EH (cell line): ENCODE measurements at places on chromosomes 1 and 21.

GRCh38 chr1:199054694-199055093 is 415.9 kb downstream of the PTPRC start:
- DNase-seq = no peak

- no peak for DNase-seq
These were observed 24.9 kb upstream of the CYYR1 start for GRCh38 chr21:26597981-26598380.

DNA sequence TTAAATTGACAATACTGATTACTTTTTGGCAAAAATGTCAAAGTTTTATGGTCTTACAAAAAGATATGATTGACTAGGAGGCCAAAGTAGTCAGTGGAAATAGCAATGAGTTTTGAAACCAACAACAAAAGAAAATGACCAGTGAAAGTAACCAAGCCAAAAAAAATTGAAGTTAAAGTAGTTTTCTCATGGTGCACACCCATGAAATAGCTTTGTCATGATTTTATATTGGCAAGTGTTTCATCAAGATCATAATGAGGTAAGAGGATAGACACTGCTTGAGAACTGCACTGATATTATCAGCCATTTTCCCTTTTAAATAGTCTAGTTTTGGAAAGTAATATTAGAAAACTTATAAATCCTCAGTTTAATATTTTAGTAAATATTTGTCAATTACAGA is 206.2 kb upstream of the ADAMTS5 start:
- peak; percentile 22 for DNase-seq

- no peak for DNase-seq
These were observed 36.7 kb upstream of the TLR5 start for GRCh38 chr1:223179786-223180185.

GRCh38 chr1:70948396-70949017 is 99.1 kb downstream of the PTGER3 start:
- no peak for DNase-seq

GRCh38 chr1:185208626-185209180 is 51.7 kb downstream of the SWT1 start:
- DNase-seq = peak; percentile 0

DNA sequence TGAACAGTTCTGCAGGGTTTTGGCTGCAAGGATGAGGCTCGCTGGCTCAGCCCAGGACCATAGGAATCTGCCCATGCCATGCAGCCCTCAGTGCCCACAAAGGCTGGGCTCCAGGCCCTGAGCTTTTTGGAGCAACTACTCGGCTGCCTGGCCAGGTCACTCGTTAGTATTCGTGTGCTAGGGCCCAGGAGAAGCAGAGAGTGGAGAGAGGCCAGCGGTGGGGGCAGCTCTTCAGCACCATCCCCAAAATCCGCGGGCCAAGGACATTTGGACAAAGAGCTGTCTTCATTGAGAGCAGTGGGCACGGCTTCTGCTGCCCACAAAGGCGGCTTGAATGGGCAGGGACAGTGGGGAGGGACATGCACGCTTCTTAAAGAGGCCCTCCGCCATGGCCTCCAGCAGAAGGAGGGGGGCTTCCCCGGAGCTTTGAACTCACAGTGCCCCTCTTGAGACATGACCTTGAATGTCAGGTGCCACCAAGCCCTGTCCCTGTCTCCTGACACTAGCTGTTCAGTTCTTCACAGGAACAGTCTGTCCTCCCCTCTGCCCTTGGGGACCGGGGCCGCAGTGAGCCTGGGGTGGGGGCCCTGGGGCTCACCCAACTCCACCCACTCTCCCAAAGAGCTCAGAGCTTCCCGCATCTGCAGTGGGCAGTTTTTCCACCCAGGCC is 106.1 kb upstream of the ARHGEF16 start:
- no peak for DNase-seq

DNA sequence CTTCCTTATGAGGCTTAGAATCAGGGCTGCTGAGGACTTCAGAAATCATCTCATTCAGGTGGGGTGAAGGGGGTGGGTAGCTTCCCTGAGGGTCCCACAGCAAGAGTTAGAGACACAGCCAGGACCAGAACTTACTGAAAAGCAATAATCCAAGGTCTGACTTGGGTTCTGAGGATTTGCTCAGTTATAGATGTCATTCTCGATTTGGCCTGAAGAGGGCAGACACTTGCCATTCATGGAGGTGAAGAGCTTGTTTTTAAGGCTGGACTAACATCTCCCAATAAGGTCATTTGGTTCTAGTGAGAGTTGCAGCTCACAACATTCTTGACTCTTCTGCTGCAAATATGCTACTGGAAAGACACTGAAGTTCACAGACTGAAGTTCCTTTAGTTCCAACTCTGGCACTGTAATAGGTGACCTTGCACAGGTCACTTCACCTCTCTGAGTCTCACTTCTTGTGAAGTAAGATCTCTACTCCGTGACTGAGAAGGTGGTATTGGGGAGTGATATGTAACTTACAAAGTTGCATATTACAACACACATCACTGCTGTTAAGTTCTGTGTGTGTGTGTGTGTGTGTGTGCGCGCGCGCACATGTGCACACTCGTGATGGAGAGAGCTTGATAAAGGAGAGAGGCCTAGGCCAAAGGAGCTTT is 69.8 kb upstream of the DIRAS3 start:
- peak; percentile 84 for DNase-seq

- DNase-seq = no peak
These were observed 1.1 kb upstream of the CSF1 start for GRCh38 chr1:109909561-109909960.

- DNase-seq = peak; percentile 63
These were observed 187.7 kb upstream of the USP24 start for GRCh38 chr1:55402671-55403464.

GRCh38 chr1:168913711-168914463 is 184.9 kb upstream of the DPT start:
- DNase-seq = no peak

GRCh38 chr21:43273016-43273707 is 104.4 kb downstream of the CRYAA start:
- no peak for DNase-seq

DNA sequence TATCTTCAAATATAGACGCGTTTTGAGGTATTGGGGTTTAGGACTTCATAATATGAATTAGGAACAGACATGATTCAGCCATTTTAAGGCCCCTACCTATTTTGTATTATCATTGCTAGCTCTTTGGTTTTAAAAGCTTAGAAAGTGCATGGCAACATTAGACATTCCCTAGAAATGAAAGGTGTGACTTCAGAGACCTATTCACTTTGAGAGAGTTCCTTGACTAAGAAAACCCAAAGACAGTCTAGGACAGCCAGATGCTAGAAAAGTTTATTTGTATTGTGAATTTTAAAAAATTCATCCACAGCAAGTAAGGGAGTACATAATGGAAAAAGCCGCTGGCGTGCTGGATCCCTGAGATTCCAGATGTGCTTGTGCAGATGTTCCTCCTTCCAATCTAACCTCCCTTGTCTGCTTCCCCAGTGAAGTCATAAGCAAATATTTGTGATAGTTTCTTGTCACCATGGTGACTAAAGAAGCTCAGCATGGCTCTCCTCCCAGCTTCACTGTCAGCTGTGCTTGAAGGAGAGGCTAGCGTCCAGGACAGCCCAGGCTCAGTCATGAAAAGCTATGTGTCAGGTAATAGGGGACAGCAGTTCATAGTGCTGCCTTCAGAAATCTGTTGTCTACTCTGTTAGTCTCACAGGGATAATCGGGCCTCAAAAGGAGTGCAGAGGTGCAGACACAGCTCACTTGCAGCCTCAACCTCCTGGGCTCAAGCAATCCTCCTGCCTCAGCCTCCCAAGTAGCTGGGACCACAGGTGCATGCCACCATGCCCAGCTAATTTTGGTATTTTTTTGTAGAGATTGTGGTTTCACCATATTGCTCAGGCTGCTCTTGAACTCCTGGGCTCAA is 34.8 kb downstream of the KPNA6 start:
- DNase-seq = peak; percentile 85

DNA sequence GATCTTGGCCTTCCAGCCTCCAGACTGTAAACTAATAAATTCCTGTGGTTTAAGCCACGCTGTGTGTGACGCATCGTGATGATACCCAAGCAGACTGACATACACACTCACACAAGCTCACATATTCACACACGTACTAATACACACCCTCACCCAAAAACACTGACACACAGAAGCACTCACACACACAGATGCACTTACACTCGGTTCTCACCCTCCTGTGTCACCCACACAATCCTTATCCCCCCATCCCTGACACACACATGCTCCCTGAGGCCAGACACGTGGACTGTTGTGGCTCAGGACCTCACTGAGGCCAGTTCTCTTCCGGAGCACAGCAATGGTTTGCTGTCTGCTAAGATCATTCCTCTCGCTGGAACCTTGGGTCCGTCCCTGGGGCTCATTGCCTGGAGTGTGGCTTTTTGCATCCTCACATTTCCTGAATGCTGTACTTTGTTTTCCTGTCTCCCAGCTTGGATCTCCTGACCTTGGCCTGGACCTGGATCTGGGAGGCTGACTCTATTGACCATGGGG is 76.9 kb upstream of the LYST start:
- DNase-seq = peak; percentile 98

GRCh38 chr1:192010406-192010805 is 147.9 kb upstream of the RGS18 start:
- DNase-seq = no peak

GRCh38 chr1:15958793-15959192 is 17.1 kb downstream of the ZBTB17 start:
- DNase-seq = peak; percentile 42

DNA sequence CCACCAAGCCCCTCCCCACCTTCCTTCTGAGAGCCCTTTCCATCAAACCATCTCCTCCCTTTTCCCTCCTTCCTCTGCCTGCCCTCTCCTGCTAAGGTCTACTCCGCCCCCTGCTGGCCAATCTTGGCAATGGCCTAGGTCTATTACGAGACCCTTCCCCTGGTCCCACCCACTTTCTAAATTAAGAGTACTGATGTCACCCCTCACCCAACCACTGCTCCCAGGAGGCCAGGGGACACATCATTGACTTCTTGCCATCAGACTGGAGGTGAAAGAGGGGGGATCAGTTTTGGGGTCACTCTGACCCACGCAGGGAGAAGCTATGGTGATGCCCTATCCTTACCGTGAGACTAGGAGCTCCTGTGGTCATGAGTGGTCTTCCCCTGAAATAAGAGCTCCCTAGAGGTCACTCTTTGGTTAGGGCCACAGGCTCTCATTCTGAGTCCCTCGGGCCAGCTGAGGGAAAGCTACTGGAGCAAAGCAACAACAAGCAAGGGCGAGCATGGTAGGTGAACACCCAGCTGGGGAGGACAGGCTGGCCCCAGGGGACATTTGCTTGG is 34.6 kb upstream of the S100A7 start:
- DNase-seq = peak; percentile 64

DNA sequence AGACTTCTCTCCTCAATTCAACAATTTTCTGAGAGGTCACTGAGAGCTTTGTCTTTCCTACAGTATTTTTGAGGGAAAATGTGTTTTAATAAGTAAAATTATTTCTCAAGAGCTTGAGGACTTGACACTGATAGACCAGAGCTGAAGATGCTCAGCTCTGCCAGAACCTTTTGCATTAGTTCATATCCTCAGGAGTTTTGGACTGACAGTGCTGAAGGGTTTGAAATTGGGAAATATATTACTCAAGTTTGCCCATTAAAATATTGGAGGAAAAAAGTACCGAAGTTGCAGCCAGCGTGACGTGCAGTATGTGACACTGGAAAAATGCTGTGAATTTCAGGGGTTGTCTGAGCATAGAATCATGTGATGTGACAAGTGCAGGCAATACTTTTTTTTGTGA is 346.6 kb upstream of the DPYD start:
- DNase-seq = no peak

GRCh38 chr1:229251185-229251584 is 19.7 kb upstream of the RAB4A start:
- no peak for DNase-seq

DNA sequence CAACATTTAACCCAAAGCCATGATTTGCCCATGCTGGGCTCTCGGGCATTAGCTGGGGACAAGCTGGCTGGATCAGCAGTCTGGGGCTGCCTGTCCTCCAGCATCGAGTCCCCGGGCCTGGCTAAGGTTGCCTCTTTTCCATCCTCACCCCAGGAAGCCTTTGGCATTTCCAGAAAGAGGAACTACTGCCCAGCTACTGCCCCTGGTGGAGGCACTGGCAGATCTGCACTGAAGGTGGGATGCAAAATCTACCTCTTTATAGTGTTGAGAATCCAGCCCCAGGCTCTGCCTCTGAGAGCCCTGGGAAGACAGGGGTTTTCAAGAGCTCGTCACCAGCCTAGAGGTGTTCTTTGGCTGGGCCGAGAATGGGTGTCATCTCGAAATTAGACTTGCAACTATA is 635.9 kb downstream of the MATN1 start:
- DNase-seq = peak; percentile 13

DNA sequence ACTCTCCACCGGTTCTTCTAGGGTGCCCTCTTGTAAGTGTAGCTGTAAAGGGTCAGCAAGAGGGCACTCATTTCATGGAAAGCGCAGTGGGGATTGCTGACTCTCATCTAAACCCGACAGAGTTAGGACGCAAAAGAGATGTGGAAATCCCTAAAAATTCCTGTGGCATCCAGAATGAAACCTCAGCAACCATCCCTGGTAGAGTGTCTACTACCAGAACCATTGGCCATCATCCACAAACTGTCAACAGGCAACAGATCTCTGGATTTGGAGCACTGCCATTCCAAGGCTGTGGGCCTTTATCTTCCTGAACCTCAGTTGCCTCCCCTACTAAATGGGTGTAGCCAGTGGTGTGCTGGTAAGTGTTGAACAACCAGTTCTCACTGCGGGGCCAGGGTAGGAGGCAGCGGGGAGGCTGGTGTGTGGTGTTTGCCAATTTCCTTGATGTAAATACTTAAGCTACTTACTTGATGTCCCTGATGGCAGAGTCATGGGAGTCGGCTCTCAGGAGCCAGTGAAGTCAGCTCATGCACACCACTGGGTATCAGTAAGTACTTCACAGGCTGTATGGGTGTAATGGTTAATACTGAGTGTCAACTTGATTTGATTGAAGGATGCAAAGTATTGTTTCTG is 195.8 kb downstream of the KAZN start:
- no peak for DNase-seq

- DNase-seq = no peak
These were observed 474.3 kb upstream of the C1orf87 start for GRCh38 chr1:60547821-60548220.

- no peak for DNase-seq
These were observed 5.2 kb upstream of the SEMA4A start for GRCh38 chr1:156148216-156148615.

DNA sequence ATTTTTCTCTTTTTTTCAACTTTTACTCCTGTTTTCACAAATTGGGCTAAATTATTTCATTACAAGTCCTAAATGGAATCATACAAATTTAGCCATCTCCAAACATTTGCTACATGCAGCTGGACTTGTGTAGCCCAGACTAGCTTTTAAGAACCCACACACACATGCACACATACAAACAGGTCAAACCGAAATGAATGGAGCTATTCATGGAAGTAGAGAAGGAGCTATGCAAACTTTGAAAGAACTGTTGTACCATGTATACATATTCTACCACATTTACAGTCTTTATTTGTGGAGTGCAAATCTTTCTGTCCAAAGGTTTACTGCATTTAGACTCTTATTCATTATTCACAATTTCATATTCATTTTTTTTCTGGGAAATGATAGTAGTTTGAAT is 189.1 kb upstream of the RNPC3 start:
- DNase-seq = no peak
